Regular cardiac myocyte (primary cell): ENCODE measurements at places on chromosomes 7 and 10. TPM values are rescaled to one million over a fixed set of nuclear protein-coding genes. Genes with fewer than 3 reads are reported as not detected.

Gene HECW1
- not detected in 2 replicates for total RNA-seq

Gene PRKAR2B
- total RNA-seq, result 1.3 and 1.4 TPM in 2 replicates

Gene GFRA1
- total RNA-seq, result 0.19 and 0.56 TPM in 2 replicates

Gene RBM20
- 0.19 and 0.85 TPM in 2 replicates for total RNA-seq

Gene GPR26
- total RNA-seq, result not detected in 2 replicates

Gene AKR1B15
- not detected in 2 replicates for total RNA-seq

Gene TMEM26
- 0.19 and 0.28 TPM in 2 replicates for total RNA-seq

Gene ARHGAP22
- 70.2 and 156 TPM in 2 replicates for total RNA-seq

Gene SPDYE16
- 0.56 TPM in 1 of 2 replicates, not detected in the other for total RNA-seq

Gene CNNM1
- total RNA-seq, result under 0.01 and 0.28 TPM in 2 replicates

Gene TMEM229A
- not detected in 2 replicates for total RNA-seq

Gene NPSR1
- not detected in 2 replicates for total RNA-seq

Gene MRLN
- total RNA-seq, result not detected in 2 replicates

Gene SPAM1
- total RNA-seq, result not detected in 2 replicates

Gene CDNF
- total RNA-seq, result 1.1 and 1.2 TPM in 2 replicates

Gene CDC14C
- 0.19 TPM in 1 of 2 replicates, not detected in the other for total RNA-seq

Gene EFCAB10
- total RNA-seq, result 0.56 TPM in 1 of 2 replicates, not detected in the other

Gene RPEL1
- total RNA-seq, result under 0.01 and 0.19 TPM in 2 replicates

Gene HOXA9
- total RNA-seq, result not detected in 2 replicates

Gene MYO1G
- under 0.01 TPM in 2 replicates for total RNA-seq

Gene SHTN1
- 1.2 and 2.5 TPM in 2 replicates for total RNA-seq

Gene FOXP2
- under 0.01 TPM in 1 of 2 replicates, not detected in the other for total RNA-seq

Gene TMEM213
- total RNA-seq, result not detected in 2 replicates

Gene MEOX2
- total RNA-seq, result 12.1 and 43.3 TPM in 2 replicates

Gene PDSS1
- total RNA-seq, result 3.7 and 9.2 TPM in 2 replicates

Gene MMP21
- total RNA-seq, result 0.28 TPM in 1 of 2 replicates, not detected in the other

Gene AGBL3
- total RNA-seq, result 0.96 and 2.5 TPM in 2 replicates

Gene THSD7A
- total RNA-seq, result 0.56 and 0.58 TPM in 2 replicates

Gene LOXL4
- total RNA-seq, result 46.8 and 192 TPM in 2 replicates

Gene C7orf33
- not detected in 2 replicates for total RNA-seq

Gene ZCWPW1
- total RNA-seq, result 1.7 and 1.9 TPM in 2 replicates

Gene ANXA8
- total RNA-seq, result 0.19 and 0.28 TPM in 2 replicates

Gene GALNT11
- 38.9 and 70.8 TPM in 2 replicates for total RNA-seq

Gene CTAGE4
- 0.19 and 0.28 TPM in 2 replicates for total RNA-seq

Gene BMPER
- 39.5 and 43.1 TPM in 2 replicates for total RNA-seq

Gene HMX3
- not detected in 2 replicates for total RNA-seq

Gene CD36
- total RNA-seq, result 406 and 4,004 TPM in 2 replicates

Gene PAPOLB
- total RNA-seq, result 0.19 and 0.28 TPM in 2 replicates

Gene PNLIPRP2
- total RNA-seq, result not detected in 2 replicates

Gene RNLS
- 15.7 and 21.1 TPM in 2 replicates for total RNA-seq

Gene VSTM4
- total RNA-seq, result 0.77 and 4.5 TPM in 2 replicates
